Stimulated activated CD4-positive, alpha-beta T cell treated with anti-CD3 and anti-CD28 coated beads, Interleukin-4, amount 100 ng/mL, for 48 hours (primary cell): ENCODE measurements at places on chromosomes 16 and 17.

DNA sequence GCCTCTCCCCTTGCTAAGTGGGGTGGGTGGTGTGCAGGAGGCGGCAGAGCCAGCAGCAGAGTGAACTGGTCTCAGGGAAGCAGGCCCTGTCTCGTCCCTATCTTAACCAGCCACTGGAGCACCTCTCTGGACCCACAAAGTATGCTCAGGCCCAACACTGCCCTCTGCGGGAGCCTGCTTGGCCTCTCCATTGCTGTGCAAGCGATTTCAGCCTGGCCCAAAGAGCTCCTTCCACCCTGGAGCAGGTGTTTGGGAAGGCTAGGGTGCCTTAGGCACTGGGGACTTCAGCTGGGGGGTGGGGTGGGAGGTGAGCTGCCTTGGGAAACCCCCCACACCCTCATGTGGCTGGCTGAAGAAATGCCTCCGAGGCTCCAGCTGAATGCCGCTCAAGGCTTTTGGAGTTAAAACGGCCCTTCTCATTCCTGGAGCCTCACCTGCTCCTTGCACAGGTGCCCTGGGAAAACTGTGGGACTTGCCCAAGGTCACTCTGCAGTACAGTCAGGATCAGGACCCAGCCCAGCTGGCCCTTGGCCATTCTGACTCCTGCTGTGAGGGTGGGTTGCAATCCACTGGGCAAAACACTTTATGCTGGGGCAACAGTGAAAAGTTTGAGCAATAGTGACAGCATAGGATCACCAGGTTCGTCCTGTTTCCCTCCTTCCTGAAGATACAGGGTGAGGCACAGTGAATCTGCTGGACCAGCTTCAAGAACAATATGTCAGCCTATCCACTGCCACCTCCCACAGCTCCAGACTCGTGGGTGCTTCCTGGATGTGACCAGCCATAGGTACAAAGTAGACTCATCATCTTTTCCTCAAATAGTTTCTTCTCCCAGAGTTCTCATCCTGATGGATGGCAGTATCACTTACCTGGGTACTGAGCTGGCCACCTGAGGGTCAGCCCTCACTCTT, 5.9 kb upstream of the UBE2O start:
- no peak for DNase-seq

DNA sequence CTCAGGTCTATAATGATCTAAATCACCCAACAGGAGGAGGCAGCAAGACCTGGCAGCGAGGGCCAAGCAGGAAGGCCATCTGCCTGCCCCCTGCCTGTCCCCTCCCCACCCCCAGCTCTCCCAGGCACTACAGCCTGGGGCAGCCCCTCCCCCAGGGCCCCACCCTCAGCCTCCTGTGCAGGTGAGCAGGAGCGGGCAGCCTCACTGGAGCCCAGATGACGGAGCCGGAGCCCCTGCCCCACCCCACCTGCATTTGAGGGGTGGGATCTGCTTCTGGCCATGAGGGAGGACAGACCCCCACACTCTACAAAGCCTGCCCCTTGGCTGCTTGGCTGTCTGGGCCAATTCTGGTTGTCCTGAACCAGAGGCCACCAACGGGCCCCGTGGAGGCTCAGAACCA, 12.4 kb upstream of the BAHCC1 start:
- DNase-seq: no peak

DNA sequence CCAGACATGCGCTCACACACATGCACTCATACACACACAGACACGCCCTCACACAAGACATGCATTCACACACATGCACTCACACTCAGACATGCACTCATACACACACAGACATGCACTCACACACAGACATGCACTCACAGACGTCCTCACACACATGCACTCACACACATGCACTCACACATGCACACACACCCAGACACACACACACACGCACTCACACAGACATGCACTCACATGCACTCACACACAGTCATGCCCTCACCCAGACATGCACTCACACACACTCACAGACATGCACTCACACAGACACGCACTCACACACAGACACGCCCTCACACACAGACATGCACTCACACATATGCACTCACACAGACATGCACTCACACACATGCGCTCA, 2.1 kb upstream of the ZNF469 start:
- DNase-seq: no peak

- no peak for DNase-seq
These were observed 332.7 kb upstream of the HSBP1 start for GRCh38 chr16:83475108-83475507.

GRCh38 chr17:879546-880442, 97.6 kb downstream of the MRM3 start:
- peak; percentile 53 for DNase-seq

- DNase-seq: no peak
These were observed 14.0 kb downstream of the CPSF4L start for GRCh38 chr17:73247726-73248125.

GRCh38 chr17:82678265-82678891, 20.1 kb downstream of the RAB40B start:
- DNase-seq: no peak

DNA sequence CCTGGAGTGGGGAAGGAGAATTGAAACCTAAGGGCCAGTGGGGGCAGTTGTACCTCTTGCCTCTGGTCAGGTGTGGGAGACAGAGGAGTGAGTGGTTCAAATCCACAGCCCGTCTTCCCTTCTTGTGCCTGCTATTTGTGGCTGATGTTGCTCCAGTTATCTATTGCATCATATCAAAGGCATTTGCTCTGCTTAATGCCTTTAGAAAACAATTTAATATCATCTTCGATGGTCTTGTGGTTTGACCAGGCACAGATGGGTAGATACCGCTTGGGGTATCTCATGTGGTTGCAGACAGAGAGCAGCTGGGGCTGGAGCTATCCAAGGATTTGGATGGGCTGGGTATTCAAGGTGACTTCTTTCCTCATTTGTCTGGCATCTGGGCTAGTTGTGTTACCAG, 376.1 kb upstream of the RBFOX1 start:
- no peak for DNase-seq

DNA sequence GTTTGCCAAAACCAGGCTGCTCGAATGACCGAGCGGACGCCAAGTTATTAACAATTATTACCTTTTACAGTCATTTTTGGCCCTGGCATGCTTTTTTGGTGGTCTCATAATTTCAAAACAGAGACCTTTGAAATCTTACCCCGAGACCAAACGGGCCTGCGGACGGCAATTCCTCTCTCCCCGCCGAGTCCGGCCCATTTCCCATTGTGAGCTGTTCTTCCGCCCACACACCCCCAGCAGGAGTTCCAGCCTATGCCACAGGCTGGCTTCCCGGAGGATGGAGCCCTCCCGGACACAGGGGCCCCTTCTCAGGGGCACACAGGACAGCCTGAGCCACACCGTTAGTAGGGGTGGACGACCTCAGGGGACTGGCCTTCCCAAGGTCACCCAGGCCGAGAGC, 130.7 kb downstream of the C16orf95 start:
- no peak for DNase-seq

GRCh38 chr17:33142705-33143299, 150.3 kb downstream of the ASIC2 start:
- DNase-seq: peak; percentile 0

- DNase-seq: no peak
These were observed 30.7 kb downstream of the TMC7 start for GRCh38 chr16:19014461-19014860.

DNA sequence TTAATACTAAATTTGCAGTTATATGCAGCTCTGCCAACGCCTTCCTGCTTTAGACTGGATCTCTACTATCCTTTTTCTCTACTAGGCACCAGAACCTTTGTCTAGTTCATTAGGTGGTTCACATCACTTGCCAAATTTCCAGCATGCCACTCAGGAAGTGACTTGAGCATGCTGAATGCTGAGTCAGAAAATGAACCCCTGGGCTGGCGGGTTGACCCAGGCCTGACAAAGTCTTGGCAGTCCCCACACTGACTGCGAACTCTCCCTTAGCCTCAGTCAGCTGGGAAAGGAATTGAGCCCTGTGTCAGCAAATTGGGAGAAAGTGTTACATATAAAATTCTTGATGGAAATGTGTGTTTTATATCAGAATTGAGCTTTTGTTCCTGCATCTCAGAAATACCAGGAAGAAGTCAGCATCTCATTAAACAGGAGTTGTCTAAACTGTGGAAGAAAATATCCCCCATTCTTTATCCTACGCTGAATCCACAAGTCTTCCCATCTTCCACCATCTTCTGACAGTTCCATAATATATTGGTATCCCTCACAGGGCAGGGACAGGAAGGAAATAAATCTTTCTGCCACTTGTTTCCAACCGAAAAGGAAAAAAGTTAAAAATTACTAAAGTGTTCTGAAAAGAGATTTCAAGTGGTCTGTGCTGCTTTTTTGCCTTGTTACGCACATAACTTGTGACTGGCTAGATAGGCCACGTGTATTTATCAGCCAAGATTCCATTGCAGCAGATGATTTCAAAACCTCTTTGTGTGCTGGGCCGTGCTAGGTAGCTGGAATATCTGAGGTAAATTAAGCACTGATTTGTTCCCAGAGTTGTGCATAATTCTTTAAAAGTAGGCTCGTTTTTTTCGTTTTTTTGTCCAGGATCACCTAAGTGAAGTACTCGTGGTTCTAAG, 16.7 kb upstream of the SLC12A3 start:
- no peak for DNase-seq

- no peak for DNase-seq
These were observed 45.5 kb downstream of the ZCCHC14 start for GRCh38 chr16:87447323-87447722.

DNA sequence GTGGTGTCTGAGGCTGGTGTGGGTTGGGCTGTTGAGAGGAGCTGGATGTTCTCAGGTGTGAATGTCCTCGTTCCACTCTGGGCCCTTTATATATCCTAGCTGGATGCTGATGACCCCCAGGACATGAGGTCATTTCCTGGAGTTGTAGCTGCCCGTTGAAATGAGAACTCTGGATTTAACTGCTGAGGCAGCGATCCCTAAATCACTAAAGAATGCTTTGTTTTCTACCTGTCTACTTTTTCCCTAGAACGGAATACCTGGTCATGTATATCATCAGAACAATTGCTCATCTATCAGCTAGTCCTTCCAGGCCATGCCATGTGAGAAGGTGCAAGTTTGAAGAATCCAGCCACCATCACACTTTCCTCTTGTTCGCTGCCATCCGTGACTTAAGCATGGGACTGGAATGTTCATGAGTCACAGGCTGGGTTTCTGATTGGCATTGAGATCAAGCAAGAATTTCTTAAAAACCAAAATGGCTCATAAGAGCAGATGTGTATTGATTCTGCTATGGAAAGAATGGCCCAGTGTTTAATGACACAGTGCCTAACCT, at the start of gene KRTAP2-3:
Gene KRTAP2-3, minus strand, starts transcription at position 63 of the 553 bp plus-strand sequence. CDS start 64 bp downstream, outside the sequence.
- no peak for DNase-seq

- no peak for DNase-seq
These were observed 3.1 kb downstream of the MRC2 start for GRCh38 chr17:62630365-62631085.

DNA sequence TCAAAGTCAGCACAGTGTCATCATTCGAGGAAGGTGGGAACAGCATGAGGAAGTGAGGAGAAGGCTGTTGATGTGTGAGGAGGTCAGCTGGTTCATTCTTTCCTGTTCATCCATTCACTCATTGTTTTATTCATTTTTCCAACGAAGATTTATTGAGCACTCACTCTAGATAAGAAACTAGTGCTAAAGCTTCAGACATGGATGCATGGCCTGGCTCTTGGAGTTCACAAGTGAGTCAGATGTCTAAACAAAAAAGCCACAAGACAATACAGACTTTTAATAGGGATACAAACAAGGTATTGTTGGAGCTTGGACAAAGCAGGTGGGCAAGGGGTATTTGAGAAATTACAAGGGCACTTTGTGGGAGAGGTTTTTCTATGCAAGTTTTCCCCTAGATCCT, 31.3 kb upstream of the MPHOSPH6 start:
- no peak for DNase-seq

DNA sequence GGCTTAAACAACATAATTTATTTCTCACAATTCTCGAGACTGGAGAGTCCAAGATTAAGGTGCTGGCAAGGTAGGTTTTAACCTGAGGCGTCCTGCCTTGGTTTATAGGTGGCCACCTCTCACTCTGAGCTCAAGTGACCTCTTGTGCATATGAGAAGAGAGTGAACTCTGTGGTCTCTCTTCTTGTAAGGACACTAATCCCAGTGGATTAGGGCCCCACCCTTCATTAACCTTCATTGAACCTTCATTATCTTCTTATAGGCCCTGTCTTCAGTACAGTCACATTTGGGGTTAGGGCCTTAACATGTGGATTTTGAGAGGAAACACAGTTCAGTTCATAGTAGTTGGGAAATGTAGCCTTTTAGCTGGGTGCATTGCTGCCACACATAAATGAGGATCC, 57.1 kb downstream of the MAP2K4 start:
- no peak for DNase-seq

DNA sequence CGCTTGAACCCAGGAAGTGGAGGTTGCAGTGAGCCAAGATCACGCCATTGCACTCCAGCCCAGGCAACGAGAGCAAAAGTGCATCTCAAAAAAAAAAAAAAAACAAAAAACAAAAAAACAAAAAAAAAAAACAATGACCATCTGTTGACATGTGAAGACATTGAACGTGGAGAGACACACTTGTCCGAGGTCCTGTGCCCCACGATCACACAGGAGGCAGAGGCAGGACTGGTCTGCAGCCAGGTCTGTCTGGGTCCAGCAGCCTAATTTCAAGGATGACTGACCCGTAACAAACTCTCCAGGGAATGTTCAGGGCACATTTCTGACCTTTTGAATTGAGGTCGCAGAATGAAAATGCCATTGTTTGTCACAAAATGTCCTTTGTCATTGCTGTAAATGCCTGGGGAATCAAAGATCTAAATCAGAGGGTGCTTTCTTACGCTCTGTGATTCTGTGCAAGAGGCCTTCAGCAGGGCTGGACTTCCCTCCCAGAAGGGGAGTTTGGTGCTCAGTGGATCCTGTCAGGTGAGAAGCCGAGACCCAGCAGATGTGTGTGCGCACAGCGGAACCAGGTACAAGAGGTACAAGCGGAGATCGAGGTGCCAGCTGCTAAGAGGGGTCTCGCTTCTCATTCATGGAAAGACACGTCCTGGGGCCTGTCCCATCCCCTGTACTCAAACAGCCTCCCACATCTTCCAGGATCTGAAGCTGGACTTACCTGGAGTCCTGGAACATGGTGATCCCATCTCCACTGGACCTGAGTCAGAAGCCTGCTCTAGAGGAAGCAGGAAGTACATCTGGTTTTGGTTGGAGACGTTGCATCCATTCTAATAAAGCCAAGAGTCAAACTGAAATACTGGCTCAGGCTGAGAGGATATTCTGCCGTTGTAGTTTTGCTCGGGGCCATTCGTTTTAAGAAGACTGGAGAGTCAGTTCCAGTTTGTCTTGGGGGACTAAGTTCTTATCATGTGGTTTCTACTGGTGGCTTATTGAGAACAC, 95.8 kb downstream of the IRF8 start:
- no peak for DNase-seq

GRCh38 chr16:51892293-51893007, 654.5 kb downstream of the TOX3 start:
- DNase-seq: no peak
